ENCODE measurements at places on chromosomes 5 and 9. TPM values are rescaled to one million over a fixed set of nuclear protein-coding genes. Genes with fewer than 3 reads are reported as not detected.

DNA sequence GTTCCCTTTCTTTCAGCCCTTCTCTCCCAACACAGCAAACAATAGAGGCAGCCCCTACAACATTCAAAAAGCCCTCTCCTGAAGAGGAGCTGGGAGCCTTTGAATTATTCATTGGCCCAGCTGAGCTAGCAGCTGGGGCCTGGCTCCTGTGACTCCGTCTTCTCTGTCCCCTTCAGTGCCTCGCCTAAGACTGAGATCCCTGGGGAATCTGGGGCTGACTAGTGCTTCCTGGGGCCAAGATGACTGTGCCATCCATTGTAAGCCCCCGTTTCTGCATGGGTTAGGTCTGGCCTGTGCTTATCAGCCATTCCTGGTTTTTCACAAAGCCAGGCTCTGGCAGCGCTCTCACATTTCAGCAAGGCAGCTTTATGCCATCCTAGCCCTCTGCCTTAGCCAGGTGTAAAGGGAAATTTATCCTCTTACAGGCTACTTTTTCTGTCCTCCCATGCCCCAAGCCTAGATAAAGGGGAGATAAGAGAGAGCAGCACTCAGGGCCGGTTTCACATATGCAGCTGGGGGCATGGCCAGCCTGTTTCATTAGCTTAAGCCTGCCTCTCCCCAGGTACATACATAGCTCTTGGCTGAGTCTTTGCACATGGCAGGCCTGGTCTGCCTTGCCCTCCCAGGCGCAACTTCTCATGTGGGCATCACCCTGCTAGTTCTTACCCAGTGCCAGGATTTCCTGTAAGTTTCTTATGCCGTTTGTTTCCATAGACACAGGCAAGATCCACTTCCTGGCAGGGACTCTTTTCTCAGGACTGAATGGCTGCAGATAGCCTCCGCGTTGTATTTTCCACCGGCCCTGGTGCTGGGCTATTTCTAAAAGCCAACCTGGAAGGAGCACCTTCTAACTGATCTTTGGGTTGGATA is 15.8 kb downstream of the PTPA start:
- no peaks in the 10 kb centered on the region for H3K4me1 ChIP-seq
- peaks cover 52% of the 10 kb centered on the region for H3K36me3 ChIP-seq
- H3K27ac ChIP-seq, result no peak overlapping the region

Gene IL31RA
- 0.03 TPM for polyA plus RNA-seq

- peaks cover 4% of the 10 kb centered on the region for H3K4me1 ChIP-seq
- no peak overlapping the region for H3K27ac ChIP-seq
- DNase-seq, result no peak
- H3K4me3 ChIP-seq, result no peak overlapping the region
Observed at GRCh38 chr5:139196296-139196956, 1.7 kb downstream of the SIL1 start.

- H3K4me1 ChIP-seq, result no peaks in the 10 kb centered on the region
- H3K27ac ChIP-seq, result no peak overlapping the region
- no peak for DNase-seq
- H3K4me3 ChIP-seq, result no peak overlapping the region
- H3K36me3 ChIP-seq, result no peaks in the 10 kb centered on the region
- no peaks in the 10 kb centered on the region for H3K27me3 ChIP-seq
Observed at GRCh38 chr9:29701559-29701958, 2128.3 kb upstream of the C9orf72 start.

DNA sequence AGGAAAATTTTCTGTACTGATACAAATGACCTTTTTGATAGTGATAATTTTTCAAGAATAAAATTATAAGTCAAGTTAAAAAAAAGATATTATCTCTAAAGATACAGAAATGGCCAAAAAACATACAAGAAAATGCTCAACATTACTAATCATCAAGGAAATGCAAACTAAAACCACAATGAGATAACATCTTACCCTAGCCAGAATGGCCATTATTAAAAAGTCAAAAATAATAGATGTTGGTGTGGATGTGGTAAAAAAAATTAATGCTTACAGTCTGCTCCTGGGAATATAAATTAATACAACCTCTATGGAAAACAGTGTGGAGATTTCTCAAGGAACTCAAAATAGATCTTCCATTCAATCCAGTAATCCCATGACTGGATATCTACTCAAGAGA is 22.9 kb upstream of the PTGER4 start:
- H3K27me3 ChIP-seq, result no peaks in the 10 kb centered on the region

Gene CERCAM
- 19.9 TPM for polyA plus RNA-seq

- H3K36me3 ChIP-seq, result no peaks in the 10 kb centered on the region
- H3K4me3 ChIP-seq, result no peak overlapping the region
- peaks cover 10% of the 10 kb centered on the region for H3K4me1 ChIP-seq
- DNase-seq, result peak; percentile 28
Observed at GRCh38 chr9:113649054-113649453, 185.5 kb downstream of the RGS3 start.

GRCh38 chr9:109450346-109450745 is 47.8 kb downstream of the PTPN3 start:
- no peak for DNase-seq
- no peak overlapping the region for H3K27ac ChIP-seq
- no peaks in the 10 kb centered on the region for H3K27me3 ChIP-seq
- H3K4me3 ChIP-seq, result no peak overlapping the region

GRCh38 chr9:115799734-115800133 is 353.9 kb upstream of the PAPPA start:
- H3K27me3 ChIP-seq, result no peaks in the 10 kb centered on the region
- DNase-seq, result no peak
- H3K36me3 ChIP-seq, result no peaks in the 10 kb centered on the region
- no peaks in the 10 kb centered on the region for H3K4me1 ChIP-seq
- H3K27ac ChIP-seq, result no peak overlapping the region

Gene COL27A1
- 117 TPM for polyA plus RNA-seq

DNA sequence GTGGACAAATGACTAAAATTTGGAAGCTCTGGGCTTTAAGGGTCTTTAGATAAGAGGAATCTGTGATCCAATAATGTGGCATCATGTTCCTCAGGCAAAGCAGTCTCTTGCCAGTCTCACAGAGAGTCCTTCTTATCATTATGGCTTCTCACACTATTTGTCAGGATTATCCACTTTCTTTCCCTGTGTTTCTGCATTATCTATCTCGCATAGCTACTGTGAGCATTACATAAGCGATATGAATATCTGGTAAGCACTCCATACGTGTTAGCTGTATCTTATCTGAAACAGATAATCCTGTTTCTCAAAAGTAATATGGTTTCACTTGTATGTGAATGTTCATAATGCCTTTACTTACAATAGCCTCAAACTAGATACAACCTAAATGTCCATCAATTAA is 9.6 kb downstream of the MCC start:
- no peak for DNase-seq
- H3K4me1 ChIP-seq, result no peaks in the 10 kb centered on the region
- no peak overlapping the region for H3K4me3 ChIP-seq

DNA sequence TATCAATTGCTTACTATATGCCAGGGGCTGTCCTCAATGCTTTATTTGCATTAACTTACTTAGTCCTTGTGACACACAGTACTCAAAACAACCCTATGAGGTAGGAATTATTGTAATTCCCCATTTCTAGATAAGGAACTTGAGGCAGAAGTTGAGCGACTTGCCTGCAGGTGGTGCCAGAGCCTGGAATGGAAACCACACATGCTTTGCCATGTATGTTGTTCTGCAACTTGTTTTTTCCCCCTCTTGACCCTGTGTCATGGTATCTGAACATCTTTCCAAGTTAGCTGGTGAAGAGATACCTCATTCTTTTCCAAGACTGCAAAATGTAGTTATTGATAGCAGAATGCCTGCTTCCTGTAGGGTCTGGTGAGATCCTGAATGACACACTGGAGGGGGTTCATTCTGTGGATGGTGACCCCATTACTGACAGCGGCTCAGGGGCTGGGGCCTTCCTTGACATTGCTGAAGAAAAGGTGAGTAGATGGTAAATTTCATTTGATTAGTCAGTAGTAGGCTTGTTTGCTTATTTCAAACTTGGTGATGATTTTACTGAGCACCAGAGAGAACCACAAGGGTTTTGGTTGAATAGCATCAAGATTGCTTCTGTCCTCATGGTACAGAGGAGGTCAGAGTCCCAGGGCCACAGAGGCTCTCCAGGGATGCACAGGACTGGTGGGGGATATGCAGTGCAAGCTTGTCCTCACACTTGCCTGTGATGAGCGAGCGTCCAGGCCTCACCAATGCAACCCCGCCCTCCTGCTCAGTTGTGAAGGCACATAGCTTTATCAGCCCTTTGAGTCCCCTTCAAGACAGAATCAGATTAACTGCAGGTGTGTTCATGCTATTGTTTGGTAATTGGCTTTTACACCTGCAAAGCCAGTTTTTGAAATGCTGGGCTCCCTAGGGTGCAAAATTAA is 57.0 kb downstream of the COL15A1 start:
- no peaks in the 10 kb centered on the region for H3K27me3 ChIP-seq
- peak; percentile 54 for DNase-seq
- H3K36me3 ChIP-seq, result no peaks in the 10 kb centered on the region
